Left ventricle myocardium superior (tissue), 1 donor: ENCODE measurements at places on chromosomes 2 and 18.

- no peak for DNase-seq
These were observed 495.7 kb upstream of the TCF4 start for GRCh38 chr18:56083523-56084287.

DNA sequence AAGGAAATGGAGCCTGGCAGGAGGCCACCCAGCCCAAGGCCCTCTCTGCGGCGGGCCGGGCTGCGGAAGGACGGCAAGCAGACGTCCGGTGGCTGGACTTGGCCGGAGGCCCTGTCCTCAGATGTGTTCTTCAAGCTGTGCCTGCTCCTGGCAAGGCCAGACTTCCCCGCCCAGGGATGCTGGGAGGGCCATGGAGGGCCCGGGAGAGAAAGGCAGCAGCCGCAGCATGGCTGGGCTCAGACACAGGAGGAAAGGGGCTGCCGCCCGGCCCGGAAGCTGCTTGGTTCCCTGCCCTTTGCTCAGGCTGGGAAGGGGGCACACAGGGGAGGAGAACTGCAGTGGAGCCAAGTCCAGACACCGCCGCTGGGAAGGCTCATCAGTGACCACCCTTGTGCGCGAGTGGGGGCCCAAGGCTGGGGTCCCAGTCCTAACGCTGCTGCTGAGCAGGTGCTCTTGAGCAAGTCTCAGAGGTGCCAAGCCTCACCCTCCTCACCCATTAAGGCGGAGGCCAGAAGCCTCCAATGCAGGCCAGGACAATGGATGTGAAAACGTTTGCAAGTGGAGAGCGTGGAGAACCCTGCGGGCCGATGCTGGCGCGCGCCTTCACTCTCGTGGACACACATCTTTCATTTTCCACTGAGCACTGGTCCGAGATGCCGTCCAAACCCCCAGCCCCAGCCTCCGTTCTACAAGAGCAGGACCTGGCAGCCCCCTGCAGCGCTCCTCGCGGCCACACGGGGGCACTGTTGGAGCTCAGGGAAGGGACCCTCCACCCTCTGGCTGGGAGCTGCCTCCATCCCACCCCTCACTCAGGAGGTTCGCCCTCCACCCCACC lies 7.9 kb downstream of the CROCC2 start:
- peak; percentile 86 for DNase-seq

DNA sequence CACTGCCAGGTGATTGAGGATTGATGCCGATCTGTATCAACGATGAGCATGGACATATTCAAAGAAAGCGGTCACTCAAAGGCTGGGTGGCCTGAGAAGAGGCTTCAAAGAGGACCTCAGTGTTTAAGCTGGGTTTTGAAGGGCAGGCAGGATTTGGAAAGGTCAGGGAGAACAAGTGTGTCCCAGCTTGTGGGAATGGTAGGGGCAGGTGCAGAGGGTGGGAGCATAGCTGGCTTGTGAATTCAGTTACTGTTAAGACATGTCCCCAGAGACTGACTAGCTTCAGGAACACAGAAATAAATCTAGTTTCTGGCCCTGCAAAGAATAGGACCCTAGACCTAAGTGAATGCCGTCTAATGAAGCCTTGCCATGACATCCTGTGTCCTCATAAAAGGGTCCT lies 363.4 kb downstream of the CLIP4 start:
- no peak for DNase-seq

GRCh38 chr2:239109928-239110545 lies 262.2 kb downstream of the TWIST2 start:
- no peak for DNase-seq

DNA sequence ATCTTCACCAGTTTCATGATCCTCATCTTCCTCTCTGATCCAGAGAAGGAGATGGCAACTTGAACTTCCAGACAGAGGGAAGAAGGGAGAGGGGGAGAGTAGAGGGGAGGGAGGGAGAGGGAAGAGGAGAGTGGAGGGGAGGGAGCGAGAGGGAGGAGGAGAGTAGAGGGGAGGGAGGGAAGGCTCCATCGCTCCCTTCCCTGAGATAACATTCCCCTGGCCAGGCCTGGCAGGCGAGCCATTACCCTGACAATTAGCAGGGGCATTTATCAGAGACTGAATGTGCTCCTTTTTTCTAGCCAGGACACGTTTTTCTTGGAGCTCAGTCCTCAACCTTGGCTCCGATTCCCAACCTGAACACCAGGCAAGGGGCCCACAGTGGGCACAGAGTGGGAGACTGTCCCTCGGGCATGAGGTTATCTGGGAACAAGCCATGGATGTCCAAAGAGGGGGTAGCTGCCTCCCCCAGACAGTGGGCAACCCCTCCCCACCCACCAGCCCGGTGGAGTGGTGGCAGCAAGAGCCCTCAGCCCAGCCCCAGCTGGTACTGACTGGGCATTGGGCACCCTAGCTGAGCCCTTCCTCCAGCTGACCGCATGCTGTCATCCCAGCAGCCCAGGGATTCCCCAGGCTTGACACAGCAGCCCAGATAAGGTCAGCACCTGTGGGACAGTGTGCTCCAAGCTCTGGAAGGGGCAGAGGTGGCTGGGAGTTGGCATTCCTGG lies 81.8 kb downstream of the TNS1 start:
- peak; percentile 80 for DNase-seq

GRCh38 chr2:232204457-232204931 lies 174.1 kb upstream of the ALPP start:
- peak; percentile 63 for DNase-seq

DNA sequence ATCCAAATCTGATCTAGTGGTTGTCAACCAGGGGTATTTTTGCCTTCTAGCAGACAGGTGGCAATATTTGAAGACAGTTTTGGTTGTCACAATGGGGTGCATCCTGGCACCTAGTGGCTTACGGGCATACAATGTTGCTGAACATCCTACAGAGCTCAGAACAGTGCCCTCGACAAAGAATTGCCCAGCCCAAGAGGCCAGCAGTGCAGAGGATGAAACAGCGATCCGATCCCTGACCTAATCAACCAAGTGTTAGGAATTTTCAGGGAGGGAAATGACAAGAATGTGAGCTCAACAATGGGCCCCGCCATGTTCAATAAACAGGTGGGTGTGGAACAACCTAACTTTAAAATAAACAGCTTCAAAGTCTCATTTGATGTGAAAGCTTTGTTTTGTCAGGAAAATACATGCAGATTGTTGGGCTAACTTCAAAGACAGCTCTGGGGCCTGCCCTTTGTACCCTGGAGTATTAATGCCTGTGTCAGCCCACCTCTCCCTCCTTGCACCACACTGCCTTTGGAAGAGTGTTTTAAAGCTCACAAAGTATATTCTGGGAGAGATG lies 22.5 kb upstream of the SCYGR5 start:
- DNase-seq = no peak

GRCh38 chr2:234898534-234899053 lies 53.2 kb upstream of the SH3BP4 start:
- DNase-seq = no peak
